Colonic mucosa (tissue), 4 donors: ENCODE measurements at places on chromosomes 3 and 15.

DNA sequence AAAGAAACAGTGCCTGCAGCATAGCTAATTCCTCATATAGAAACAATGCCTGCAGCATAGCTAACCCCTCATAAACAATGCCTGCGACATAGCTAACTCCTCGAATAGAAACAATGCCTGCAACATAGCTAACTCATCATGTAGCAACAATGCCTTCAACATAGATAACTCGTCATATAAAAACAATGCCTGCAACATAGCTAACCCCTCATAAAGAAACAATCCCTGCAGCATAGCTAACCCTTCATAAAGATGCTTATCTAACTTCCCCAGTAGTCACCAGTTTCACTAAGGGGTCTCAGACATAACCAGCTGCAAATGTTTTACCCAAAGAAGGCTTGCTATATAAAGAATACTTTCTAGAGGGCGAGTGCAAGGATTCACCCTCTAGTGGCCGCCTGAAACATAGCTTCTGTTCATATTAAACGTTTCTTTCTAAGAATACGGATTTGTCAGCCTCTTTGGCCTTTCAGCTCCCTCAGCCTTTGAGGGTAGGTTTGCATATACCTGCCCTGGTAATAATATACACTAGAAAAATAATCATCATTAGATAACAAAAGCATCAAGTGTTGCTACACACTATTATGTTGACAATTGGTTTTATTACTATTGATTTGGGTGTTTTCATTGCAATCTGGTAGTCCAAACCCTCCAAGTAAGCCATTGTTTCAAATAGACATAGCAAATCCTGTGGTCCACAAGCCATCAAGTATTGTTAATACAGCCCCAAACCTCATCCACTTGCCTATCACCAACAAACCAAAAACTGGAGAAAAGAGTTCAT is 44.4 kb upstream of the FAN1 start:
- DNase-seq: no peak

- DNase-seq: no peak
These were observed 24.8 kb downstream of the IGF1R start for GRCh38 chr15:98673133-98673532.

DNA sequence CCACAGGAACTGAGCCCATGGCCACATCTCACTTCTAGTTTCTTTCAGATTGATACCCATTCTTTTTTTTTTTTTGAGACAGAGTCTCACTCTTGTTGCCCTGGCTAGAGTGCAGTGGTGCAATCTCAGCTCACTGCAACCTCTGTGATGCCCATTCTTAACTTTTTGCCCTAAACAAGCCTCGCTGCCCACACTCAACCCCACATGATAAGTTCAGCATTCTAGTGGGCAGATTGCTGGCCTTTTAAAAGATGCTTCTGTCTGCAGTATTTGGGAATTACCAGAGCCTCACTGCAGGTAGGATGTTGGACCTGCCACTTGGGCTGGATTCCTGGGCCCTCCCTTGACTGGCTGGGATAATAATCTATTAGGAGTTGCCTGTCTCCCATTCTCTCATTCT is 51.0 kb downstream of the TRANK1 start:
- no peak for DNase-seq

DNA sequence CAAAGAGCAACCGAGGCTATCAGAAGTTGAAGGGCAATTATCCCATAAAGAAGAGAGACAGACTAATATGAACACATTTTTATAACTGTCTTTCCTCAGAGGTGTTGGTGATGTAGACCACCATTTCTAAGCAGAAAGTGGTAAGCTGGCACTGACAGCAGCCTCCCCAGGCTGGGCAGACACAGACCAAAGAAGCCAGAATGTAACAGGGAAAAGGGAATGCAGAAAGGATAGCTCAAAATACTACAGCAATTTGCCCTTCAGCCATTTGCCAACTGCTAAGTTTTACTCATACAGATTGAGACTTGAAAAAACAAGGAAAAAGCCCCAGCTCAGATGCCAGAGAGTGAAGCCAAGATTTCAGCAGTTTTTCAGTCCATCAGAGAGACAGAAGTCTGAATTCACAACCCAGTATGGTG is 73.5 kb upstream of the ABI3BP start:
- no peak for DNase-seq

- DNase-seq: no peak
These were observed 201.6 kb upstream of the GOLGA6L4 start for GRCh38 chr15:84033793-84034553.

GRCh38 chr15:101724675-101725005 is 367 bp upstream of the TARS3 start:
- DNase-seq: no peak

DNA sequence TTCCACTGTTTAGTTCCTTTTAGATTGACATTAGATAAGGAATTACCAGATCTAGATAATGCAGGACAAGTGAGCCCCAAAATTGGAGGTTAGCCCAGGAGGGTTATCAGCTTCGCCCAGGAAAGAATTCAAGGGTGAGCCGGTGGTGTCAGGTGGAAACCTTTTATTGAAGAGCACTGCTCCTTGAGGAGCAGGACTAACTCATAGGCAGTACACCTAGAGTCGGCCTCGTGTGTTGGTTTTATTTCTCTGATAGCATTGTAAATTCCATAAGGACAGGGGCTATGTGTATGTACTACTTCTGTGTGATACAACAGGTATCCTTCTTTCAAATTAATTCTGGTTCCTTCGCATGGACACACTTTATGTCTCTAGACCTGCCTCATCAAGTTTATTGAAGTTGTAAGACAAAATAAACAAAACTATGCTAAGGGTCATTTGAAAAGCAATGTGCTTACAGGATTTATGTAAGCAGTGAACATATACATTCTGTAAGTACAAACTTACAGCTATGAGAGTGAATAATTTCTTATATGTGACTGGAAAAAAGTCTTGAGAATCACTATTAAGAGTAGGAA is 57.2 kb downstream of the SNX4 start:
- DNase-seq: peak; percentile 33

DNA sequence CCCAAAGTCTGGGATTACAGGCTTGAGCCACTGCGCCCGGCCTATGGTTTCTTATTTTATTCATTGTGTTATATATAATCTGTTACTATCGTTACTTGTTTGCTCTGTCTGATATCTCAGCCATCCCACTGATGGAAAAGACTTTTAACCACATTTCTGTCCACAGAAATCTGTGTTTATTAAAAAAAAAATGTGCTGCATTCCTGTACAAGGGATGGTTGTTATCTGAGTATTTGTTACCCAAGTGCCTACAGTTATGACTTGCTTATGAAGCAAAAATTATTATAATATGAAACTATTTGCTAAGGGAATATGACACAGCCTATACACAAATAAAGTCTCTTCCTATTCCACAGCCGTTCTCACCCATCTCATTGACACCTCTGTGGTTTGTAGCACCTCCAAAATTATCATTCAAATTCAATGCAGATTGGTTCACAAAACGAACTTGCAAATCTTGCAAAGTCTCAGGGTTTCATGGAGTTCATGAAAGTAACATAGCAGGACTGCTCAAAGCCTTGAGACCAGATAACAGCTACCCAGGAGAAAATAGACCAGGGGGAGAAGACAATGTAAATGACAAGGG is 47.4 kb upstream of the UBE2E1 start:
- no peak for DNase-seq

GRCh38 chr3:176554791-176555654 is 642.3 kb downstream of the TBL1XR1 start:
- DNase-seq: no peak

- no peak for DNase-seq
These were observed 24.0 kb upstream of the SRP14 start for GRCh38 chr15:40062816-40063562.

DNA sequence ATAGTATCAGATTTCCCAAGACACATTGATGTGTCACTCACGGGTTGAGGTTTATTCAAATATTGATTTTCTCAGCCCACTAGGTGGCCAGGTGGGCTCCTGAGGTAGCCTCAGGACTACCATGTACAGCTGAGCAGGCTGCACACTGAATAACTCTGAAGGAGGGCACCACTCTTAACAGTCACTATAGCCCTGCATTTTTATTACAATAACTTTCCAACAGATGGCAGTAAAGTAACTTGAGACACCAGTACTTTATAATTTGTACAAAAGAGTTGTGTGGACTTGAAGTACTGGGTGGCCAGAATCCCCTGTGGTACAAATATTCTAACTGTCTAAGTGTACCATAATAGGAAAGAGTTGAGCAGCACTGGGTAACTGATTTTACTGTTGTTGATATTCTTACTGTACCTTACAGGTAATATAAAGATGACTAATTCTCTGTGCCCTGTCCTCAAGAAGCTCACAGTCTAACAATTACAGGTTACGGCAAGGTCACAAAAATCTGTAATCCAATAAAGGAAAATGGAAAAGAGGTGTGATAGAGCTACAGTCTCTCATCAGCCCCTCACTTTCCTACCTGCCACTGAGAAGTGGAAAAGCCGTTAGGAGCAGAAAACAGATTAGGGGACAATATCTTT is 76.0 kb downstream of the ETFA start:
- DNase-seq: no peak

GRCh38 chr15:96801576-96802150 is 471.2 kb downstream of the NR2F2 start:
- DNase-seq: no peak

GRCh38 chr15:101064795-101065569 is 145.8 kb downstream of the LRRK1 start:
- no peak for DNase-seq

DNA sequence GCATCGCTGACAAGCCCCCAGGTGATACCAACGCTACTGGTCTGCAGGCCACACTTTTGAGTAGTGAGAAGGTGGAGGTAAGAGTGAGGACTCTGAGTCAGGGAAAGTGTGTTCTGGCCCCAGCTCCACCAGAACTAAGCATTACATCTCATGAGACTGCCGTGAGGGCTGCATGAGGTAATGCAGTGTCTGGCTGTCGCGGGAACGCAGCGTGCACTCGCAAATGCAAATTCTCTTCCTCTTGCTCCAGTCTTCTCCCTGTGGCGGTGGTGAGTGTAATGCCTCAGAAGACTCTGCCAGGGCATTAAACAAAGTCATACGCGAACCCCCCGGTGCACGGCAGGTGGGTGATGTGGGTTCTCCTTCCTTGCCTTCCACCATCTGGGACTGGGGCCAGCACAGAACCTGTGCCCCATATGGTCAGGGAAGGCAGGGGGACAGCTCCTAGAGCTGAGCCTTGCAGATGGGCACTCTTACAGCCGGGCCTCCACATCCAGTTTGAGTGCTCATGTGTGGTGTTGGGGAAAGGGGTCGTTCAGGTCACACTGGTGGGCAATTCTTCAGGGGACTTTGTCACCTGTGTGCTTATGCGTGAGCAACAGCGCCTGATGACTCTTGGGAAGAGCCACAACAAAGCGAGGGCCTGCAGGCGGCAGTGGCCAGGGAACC is 175.8 kb downstream of the XXYLT1 start:
- no peak for DNase-seq

DNA sequence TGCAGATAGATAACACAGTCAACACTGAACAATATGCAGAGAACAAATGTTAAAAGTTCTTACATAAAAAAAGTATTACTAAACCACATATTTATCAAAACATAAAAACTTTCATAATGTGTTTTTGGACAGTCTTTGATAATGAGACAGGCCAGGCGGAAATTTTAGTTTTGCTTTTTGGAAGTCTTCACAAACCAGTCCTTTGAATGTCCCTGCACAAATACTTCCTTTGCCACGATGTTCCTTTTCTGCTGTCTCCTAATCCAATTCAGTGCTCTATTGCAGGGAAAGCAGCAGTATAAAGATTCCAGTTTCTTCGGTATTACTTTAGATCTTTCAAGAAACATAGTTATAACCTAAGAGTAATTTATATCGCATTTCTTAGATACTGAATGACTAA is 135.9 kb downstream of the TBL1XR1 start:
- no peak for DNase-seq

DNA sequence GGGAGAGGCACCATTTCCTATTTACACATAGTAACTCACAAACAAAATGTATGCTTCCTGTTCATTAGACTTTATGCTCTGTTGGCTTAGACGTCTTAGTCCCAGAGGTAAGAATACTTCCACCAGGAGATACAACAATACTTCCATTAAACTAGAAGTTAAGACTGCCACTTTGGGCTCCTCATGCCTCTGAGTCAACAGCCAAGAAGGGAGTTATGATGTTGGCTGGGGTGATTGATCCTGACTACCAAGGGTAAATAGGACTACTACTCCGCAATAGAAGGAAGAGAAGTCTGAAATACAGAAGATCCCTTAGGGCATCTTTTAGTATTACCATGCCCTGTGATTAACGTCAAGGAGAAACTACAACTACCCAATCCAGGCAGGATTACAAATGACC is 43.5 kb upstream of the ABI3BP start:
- no peak for DNase-seq

DNA sequence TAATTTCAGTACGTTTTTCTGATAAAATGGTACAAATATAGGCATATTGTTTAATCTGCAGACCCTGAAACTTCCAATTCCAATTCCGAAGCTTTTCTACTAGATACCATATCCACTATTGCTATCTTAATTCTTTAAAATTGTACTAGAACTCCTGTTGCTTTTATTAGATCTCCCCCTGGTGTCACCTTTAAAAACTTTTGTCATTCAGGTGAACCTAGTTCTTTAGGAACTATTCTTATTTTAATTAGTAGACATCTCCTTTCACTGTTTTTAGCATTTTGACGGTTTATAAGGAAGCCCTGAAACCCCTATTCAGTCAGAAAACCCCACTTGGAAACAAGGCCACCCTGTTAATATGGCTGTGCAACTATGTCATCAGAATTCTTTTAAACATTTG is 22.3 kb downstream of the C2CD4B start:
- DNase-seq: no peak

GRCh38 chr3:3065876-3066275 is 44.3 kb downstream of the IL5RA start:
- no peak for DNase-seq

- no peak for DNase-seq
These were observed 33.3 kb downstream of the CYP11A1 start for GRCh38 chr15:74334127-74334526.

- DNase-seq: peak; percentile 16
These were observed 33.6 kb downstream of the PLA2G4D start for GRCh38 chr15:42060797-42061196.

DNA sequence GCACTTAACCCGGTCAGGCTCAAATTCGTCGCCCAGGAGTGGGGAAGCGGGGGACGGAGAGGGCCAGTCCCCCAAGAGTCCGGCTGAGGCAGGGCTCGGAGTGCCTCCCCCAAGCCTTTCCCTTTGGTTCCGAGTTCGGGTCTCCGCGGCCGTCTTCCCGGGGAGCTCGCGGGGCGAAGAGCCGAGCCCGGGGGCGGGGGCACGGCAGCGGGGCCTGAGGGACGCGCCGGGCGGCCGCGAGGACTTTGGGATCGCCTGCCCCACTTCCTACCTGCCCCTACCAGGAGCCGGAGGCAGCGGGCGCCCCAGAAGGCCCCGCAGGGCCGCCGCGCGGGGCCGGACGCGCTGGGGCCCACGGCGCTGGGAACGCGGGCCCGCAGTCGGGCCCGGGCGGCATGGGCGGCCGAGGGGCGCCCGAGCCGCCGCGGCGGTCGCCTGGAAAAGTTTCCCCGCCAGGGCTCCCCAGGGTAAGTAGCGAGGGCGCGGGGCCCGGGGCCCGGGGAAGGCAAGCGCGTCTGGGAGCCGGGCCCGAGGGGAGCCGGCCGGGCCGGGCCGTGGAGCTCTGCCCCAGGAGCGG is 2.8 kb downstream of the FURIN start:
- DNase-seq: peak; percentile 47

GRCh38 chr15:69999392-70000085 is 98.2 kb downstream of the TLE3 start:
- DNase-seq: no peak
